Smooth muscle cell of the brain vasculature (primary cell): ENCODE measurements at places on chromosomes 5 and 9.

- DNase-seq: no peak
Observed at GRCh38 chr5:154333016-154333415, 112.8 kb upstream of the SAP30L start.

DNA sequence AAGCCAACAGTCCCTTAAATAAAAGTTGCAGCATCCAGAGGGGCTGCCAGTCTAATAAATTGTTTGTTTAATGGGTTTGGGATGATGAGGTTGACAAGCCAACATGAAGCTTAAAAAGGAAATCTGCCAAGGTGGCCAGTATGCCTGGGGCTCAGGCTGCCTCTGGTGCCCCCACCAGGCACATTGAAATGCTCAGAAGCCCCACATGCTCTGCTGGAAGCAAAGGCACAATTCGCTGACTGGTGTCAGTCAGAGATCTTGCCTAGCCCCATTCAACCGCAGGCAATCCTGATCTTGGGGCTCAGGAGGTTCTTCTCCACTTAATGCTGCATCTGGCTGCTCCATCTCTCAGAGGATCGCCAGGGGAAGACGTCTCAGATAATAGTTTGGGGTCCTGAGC is 44.2 kb upstream of the TCERG1 start:
- DNase-seq: no peak

DNA sequence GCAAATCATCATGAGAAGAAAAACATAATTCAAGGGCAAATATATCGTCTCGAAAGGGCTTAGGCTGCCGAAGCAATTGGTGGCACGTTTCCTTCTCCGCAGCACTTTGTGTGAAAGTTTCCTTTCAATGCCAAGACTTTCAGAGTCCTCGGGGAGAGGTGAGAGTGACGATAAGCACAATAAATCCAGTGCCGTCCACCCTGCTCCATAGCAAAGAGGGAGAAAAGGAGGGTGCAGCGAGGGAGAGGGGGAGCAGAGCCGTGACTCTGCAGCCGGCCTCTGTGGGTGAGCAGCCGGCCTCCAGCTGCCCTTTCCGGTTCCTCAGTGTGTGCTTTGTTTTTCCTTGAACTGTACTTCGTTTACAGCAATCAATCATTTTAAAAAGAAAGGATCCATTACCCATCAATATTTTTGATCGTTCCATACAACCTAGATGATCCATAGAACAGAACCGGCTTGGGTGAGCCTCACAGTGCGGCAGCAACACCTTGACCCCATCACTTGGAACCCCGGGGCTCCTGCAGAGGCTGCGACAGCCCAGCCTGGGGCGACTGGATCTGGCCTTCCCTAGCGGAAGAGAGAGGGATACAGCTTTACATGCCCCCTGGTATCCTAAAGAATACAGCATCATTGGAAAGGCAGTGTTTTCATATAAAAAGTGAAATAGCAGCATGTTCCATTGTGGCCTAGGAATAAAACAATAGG is 247.0 kb upstream of the IRX4 start:
- no peak for DNase-seq

- DNase-seq: no peak
Observed at GRCh38 chr5:10934783-10935355, 173.8 kb upstream of the DAP start.

GRCh38 chr5:34977934-34978613 is 48.7 kb downstream of the DNAJC21 start:
- no peak for DNase-seq

DNA sequence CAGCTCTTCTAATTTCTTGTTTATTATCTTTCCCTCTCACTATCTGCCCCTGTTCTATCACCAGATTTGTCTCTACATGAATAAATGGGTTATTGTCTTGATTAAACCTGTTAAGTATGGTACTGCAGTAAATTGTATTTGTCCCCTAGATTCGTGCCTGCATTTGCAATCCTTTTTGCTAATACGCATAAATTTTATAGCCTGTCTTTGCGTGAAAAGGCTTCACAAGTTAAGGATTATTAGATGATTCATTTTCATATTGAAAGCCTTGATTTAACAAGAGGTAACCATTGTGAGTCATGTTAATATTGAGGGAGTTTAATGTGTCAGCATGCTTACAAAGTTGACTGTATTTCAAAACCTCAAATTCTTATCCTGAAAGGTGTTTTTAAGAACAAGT is 204.6 kb downstream of the PCSK1 start:
- DNase-seq: no peak

GRCh38 chr9:87223392-87224246 is 274.0 kb upstream of the DAPK1 start:
- DNase-seq: no peak

GRCh38 chr5:151095341-151096000 is 14.6 kb upstream of the TNIP1 start:
- no peak for DNase-seq

GRCh38 chr9:69671879-69672595 is at the start of gene APBA1:
Gene APBA1, minus strand, starts transcription at chr9:69672371.
- no peak for DNase-seq

- no peak for DNase-seq
Observed at GRCh38 chr5:90650767-90651166, 92.2 kb downstream of the ADGRV1 start.
